ENCODE measurements at places on chromosomes 12 and 14.

GRCh38 chr14:35534208-35534872 lies 376 bp downstream of the INSM2 start:
- no peak for DNase-seq

DNA sequence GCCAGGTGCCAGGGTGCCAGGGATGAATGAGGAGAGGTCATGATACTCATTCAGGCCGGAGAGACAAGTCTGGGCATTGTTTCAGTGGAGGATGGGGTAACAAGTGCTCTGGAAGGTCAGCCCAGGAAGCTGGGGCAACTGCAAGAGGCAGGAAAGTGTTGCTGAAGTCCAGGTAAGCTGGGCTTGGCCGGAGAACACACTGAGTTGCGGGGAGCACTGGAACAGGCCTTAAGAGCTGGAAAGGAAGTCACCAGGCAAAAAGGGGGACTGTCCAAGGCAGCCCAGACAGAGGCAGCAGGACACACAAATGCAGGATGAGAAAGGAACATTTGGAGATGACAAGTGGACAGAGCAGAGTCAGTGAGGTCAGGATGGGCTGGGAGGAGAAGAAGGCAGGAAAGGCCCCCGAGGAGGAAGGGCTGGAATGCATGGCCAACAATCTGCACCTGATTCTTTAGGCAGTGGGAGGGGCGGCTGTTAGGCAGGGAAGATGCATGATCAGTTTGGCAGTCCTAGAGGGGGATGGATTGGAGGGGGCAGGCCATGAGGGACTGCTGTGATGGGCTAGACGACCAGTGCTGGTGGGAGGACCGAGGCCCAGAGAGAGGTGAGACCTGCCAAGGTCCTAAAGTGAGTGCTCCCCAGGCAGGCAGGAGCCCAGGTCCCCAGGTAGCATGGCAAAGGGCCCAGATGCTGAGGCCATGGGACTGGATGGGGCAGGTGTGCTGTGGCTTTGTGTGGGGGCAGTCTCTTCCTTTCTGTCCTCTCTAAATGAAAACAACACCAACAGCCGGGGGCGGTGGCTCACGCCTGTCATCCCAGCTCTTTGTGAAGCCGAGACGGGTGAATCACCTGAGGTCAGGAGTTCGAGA lies 17.2 kb upstream of the HHIPL1 start:
- DNase-seq, result no peak

DNA sequence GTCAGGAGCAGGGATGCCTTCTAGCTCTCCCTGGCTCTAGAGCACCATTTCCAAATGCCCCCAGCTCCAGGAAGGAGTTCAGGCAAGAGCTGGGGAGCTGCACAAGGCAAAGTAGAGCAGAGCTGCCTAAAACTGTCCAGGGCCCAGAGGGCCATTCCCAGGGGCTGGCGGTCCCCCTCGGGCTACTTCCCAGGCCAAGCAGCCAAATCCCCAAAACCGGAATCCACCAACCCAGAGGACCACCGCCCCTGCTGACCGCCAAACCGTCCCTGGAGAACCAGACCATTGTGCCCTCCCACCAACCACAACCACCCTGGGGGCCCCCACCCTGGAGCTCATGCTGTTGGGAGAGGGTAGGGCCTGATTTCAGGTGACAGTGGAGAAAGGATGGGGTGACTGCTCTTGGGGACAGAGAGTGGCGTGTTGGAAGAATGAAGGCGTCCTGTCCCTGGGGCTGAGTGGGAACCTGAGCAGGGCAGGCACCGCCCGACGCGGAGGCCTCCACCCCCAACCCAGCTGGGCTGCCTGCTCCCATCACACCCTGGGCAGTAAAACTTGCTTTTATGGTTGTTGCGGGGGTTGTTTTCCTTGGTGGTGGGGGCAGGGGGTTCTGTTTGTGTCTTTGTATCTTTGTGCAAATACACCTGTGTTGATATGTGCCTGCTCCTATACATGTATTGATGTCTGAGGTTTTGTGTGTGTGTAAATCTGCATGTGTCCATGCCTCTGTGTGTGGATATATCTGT lies 24.0 kb upstream of the KRT78 start:
- DNase-seq, result no peak

DNA sequence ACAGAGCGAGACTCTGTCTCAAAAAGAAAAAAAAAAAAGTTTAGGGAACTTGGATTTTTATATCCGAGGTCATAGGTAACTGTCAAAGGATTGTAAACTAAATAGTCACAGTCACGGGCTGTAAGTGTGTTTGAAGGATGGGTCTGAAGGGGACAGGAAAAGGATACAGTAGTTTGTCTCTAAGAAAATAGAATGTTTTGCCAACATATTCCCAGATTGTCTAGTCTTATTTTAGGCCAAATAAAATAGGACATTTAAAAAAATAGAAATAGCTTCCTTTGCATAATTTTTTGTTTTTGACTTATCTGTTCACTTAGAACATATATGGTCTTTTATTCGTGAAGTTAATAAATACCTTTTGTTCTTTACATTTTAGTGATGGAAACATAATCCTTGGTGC lies 24.2 kb upstream of the REP15 start:
- DNase-seq, result no peak

- DNase-seq, result no peak
Observed at GRCh38 chr14:71698673-71699072, 233.6 kb upstream of the RGS6 start.

GRCh38 chr12:47021298-47021697 lies 58.1 kb upstream of the PCED1B start:
- DNase-seq, result no peak

DNA sequence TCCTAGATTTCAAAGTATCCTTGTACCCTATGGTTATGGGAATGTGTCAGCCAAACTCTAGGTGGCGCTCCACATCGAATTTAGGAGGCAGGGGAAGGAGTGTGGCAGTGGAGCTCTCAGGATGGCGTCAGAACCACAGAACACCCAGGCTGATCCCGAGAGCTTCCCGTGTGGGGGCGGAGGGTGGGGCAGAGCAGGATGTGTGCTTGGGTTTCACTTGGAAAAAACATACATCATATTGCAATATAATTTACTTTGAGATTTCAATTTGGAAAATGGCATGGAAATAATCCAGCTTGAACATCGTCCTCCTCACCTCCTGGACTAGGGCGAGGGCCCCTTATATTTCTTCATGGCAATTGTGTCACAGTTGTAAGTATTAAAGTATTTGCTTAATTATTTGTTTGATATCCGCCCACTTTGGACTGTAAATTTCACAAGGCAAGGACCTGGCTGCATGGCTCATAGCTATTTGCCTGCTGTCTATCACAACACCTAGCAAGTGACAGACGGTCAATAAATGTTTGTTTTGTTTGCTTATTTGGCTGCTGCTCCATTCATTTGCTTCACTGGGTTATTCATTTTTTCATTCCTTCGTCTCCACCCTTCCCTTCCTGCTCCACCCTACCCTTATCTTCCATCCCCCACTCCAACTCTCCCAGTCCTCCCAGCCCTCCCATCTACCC lies 221.5 kb upstream of the HMGA2 start:
- DNase-seq, result peak; percentile 6

DNA sequence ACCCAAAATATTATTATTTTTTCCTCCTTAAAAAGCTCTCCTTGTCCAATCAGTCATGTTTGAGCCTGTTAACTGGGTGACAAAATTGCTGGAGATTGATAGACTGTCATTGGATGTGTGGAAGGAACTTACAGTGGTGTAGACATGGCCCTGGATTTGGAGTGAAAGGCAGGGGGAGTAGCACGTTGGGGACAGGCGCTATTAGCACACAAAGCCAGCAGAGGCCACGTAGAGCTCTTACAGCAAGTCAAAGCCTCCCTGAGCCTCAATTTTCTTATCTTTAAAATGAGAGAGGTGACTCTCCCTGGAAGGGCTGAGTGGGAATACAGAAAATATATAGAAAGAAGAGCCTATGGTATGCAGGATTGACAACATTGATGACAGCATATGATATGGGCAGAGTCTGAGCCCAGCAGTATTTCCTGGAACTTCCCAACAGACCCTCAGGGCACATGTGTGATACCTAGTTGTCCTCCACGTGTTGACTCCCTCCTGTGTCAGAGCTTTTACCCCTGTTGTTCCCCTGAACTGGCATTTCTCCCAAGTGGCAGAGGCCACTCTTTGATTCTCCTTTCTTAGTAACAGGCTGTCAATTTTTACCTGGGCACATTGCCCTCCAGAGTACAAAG lies 504.9 kb downstream of the VRK1 start:
- DNase-seq, result no peak

- no peak for DNase-seq
Observed at GRCh38 chr12:98908866-98909265, 263.8 kb downstream of the APAF1 start.

DNA sequence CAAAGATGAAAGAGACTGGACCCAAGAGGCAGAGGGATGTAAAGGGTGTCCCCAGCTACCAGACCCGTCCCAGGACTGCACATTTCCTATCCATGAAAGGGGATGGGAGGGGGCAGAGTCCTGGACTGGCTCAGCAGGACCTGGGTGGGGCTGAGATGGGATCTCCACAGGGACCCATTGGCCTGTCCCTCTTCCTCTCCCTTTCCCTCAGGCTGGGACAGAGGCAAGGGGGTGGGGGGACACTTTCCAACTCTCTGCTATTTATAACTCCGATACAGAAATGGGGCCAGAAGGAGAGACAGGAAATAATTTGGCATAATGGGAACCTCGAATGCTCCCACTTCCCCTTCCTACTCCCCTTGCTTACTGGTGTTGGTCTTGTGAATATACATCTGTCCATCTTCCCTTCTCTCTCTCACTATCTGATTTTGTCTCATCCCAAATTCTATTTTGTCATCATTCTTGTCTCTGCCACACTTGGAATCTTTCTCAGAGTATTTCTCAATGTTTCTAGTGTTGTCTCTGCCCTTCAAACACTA lies 1.1 kb upstream of the ITGA7 start:
- DNase-seq, result no peak

GRCh38 chr14:22888662-22889061 lies 5.6 kb downstream of the REM2 start:
- no peak for DNase-seq

DNA sequence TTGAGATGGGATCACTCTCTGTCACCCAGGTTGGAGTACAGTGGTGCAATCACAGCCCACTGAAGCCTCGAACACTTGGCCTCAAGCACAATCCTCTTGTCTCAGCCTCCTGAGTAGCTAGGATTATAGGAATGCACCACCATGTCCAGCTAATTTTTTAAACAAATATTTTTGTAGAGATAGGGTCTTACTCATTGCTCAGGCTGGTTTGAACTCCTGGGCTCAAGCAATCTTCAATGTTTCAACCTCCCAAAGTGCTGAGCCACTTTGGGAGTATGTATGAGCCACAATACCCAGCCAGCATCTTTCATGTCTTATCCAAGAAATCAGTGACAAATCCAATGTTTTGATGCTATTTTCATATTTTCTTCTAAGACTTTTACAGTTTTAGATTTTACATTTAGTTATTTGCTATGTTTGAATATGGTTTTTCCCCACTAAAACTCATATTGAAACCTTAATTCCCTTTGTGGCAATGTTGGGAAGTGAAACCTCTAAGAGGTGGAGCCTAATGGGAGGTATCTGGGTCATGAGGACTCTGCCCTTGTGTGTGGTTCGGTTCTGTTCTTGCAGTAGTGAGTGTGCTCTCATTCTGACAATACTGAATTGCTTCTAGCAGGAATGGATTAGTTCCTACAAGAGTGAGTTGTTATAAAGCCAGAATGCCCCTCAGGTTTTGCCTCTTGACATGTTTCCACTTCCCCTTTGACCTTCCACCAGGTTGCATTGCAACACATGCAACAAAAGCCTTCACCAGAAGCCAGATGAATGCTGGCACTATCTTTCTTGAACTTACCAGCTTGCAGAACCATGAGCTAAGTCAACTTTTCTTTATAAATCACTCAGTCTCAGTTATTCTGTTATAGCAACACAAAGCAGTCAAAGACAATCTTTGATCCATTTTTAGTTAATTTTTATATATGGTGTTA lies 80.8 kb upstream of the AMIGO2 start:
- DNase-seq, result no peak

DNA sequence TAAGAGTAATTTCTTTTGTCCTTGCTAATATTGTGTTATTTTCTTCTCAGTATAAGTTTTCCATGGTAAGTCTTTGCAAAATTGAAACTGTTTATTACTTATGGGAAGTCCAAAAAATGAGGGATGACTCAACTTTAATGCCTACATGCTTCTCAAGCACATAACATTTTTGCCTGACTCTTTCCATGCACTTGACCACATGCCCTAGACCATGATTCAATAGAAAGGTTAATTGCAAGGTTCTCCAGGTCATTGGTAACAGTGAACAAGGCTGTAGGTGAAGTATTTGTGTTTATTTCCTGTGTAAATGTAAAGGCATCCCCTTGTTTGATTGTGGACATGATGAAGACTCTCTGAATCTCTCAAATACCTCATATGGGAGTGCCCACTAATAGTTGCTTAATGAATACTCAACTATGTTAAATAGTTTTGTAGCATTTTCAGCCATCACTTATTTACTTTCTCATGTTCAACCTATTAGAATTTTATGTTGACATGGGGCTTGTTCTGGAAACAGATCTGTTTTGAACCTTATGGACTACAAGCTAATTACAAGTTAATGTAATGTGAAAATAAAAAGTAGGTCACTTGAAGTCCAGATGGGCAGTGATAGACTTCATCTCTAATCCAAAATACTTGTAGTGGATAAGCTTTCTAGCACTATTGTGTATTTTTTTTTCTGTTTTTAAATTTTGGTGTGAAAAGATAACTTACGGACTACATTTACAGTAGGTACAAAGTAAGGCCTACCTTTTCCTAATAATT lies 131.7 kb downstream of the TMTC2 start:
- DNase-seq, result no peak

DNA sequence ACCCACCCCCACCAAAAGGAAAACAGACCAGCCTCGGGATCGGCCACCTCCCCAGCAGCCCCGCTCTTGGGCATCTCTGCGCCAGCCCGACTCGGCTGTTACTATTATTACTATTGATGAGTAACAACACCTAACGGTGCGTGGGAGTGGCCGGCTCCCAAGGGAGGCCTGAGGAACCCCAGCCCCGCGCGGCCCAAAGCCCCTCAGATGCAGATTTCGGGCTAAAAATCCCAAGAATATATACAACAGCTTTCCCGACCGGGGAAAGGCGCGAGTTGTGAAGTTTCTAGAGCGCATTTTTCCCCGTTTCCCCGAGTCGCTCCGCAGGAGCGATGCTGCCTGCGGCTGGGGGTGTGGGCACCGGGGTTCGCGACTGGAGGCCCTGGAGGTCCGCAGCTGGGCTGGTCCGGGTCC lies 565 bp downstream of the NT5DC3 start:
- DNase-seq, result no peak

DNA sequence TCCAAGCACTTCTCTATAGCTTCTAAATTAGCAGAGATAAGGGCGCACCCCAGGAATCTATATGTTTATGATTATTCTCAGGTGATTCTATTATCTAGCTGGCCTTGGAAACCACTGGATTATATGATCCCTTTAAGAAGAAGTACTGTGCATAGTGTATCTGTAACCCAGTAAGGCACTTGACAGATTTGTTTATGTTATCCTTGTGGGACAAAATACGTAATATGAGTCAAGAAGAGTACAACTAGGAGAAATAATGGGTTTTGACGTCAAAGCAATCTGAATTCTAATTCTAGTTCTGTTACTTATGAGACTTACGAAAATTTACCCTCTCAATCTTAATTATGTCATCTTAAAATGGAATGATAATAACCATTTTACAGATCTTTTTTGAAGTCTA lies 259.6 kb upstream of the NAV3 start:
- no peak for DNase-seq

GRCh38 chr14:28784096-28785048 lies 17.8 kb downstream of the FOXG1 start:
- DNase-seq, result no peak

GRCh38 chr12:5623411-5623810 lies 191.5 kb downstream of the NTF3 start:
- no peak for DNase-seq
